ENCODE measurements at places on chromosomes 3 and 15.

- DNase-seq: no peak
These were observed 91.7 kb downstream of the MYO5A start for GRCh38 chr15:52436981-52437380.

DNA sequence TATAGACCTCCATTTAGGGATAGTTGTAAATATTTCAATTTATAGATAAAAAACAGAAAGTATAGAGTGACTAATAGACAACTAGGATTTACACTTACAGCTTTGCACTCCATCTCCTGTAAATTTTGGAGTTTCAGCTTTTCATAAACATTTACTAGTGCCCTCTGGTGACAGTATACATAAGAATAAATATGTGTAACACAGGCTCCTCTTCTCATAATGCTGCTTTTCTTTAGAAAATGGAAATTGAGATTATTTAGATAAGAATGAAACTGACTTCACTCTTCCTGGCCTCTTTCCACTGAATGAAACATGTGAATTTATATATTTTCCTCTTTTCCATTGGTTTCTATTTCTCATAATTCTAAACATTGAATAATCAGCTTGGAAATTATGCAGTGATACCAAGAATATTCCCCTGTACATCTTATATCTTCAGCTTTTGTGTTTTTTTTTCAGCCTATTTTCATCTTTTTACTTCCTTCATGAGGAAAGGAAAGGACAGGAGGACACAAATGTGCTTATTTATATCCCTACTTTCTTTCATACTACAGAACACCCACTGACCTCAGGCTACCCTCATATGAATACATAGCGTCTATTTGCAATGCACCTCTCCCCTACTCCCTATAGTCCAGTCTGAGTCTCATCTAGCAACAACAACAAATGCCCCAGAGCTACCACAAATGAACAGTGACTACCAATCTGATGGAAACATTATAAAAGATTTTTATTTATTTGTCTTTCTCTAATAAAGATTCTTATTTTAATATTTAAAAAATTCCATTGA, 103.1 kb upstream of the CCDC39 start:
- no peak for DNase-seq

DNA sequence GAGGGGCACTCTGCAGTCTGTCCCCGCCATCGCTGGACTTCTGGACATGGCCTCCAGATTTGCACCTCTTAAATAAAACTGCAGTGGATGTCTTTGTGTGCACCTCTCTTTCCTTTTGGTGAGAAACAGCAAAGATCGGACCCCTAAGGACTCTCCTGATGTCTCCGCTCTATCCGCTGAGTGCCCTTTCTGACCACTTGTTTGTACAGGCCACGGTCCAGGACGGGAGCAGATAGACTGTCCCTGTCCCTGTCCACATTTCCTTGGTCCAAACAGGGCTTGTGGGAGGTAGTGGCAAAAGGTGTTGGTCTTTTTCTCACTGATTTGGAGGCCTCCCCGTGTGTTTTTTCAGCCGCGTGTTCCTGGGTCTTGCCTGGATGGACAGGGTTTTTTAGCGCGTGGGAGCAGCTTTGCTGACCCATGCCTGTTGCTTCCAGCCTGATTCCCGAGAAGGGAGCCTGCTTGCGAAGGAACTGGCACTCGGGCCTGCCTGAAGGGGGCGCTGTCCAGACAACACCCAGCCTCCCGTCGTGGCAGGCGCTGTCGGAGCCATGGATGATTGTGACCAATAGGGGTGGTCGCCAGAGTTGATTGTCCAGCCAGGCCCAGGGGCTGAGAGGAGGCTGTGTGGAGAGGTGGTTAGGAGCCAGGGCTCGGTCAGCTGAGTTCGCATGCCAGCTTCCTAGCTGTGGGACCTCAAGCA, 13.2 kb upstream of the STAB1 start:
- no peak for DNase-seq

DNA sequence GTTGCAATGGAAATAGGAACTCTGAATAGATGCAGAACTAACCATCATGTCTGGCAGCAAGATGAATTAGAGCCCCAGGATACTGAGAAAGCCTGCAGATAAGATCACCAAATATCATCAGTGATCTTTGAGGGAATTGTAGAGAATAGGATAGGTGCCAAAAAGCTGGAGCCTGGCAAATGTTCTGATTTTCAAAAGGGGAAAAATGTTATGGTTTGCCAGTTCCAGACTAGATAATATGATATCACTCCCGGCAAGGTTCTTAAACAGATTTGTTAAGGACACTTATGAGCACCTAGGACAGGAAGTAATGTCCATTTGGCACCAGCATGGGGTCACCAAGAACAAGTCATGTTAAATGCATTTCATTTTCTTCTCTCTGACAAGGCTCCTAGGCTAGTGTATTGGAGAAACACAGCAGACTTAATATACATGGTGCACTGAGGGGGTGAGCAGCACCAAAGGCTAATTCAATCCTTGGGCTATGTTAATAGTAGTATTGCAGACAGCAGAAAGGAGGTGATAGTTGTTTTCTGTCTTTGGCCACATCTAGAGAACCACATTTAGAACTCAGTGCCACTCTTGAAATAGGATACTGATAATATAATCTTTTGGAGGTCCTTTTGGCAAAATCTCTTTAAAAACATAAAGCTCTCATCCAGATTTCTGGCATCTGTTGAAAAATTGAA, 4.8 kb downstream of the SRGAP3 start:
- no peak for DNase-seq

DNA sequence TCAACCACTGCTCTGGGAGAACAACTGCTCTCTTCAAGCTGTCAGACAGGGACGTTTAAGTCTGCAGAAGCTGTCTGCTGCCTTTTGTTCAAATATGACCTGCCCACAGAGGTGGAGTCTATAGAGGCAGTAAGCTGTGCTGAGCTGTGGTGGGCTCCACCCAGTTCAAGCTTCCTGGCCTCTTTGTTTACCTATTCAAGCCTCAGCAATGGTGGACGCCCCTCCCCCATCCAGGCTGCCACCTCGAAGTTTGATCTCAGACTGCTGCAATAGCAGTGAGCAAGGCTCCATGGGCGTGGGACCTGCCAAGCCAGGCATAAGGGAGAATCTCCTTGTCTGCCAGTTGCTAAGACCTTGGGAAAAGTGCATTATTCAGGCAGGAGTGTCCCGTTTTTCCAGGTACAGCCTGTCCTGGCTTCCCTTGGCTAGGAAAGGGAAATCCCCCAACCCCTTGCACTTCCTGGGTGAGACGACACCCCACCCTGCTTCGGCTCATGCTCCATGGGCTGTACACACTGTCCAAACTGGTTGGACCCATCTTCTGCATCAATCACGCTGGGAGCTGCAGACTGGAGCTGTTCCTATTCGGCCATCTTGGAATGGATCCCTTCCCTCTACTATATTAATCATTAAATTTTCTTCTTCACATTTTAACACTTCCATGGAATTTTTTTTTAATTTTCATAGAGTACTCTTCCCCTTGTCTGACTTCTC, 167.0 kb upstream of the UBE2E2 start:
- DNase-seq: peak; percentile 18

DNA sequence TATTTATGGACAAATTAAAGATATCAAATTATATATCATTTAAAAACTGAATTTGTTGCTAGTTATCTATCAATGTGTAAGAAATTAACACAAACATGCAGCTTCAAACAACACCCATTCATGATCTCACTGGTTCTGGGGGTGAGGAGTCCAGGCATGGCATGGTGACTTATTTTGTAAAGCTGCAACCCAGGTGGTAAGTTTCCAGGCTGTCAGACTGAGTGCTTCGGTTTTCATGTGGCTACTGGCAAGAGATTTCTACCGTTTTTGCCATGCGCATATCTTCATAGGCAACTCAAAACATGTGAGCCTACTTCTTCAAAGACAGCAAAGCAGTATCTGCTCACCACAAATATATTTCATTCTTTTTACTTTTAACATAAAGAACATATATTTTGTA, 364.3 kb upstream of the BCHE start:
- DNase-seq: no peak

GRCh38 chr3:44832032-44832431, 29.7 kb upstream of the TMEM42 start:
- no peak for DNase-seq

Measured in CD4-positive, alpha-beta T cell treated with Interferon gamma for 1 hour (primary cell).